T-helper 2 cell treated with Interferon-gamma antibody and Interleukin-4, amounts not matched to agents 5 μg/mL and 100 μg/mL, for 36 hours (primary cell): ENCODE measurements at places on chromosomes 12 and 14.

- DNase-seq: no peak
Observed at GRCh38 chr14:76780058-76780345, 18.7 kb downstream of the VASH1 start.

- DNase-seq: no peak
Observed at GRCh38 chr14:105076296-105076804, 11.1 kb upstream of the GPR132 start.

DNA sequence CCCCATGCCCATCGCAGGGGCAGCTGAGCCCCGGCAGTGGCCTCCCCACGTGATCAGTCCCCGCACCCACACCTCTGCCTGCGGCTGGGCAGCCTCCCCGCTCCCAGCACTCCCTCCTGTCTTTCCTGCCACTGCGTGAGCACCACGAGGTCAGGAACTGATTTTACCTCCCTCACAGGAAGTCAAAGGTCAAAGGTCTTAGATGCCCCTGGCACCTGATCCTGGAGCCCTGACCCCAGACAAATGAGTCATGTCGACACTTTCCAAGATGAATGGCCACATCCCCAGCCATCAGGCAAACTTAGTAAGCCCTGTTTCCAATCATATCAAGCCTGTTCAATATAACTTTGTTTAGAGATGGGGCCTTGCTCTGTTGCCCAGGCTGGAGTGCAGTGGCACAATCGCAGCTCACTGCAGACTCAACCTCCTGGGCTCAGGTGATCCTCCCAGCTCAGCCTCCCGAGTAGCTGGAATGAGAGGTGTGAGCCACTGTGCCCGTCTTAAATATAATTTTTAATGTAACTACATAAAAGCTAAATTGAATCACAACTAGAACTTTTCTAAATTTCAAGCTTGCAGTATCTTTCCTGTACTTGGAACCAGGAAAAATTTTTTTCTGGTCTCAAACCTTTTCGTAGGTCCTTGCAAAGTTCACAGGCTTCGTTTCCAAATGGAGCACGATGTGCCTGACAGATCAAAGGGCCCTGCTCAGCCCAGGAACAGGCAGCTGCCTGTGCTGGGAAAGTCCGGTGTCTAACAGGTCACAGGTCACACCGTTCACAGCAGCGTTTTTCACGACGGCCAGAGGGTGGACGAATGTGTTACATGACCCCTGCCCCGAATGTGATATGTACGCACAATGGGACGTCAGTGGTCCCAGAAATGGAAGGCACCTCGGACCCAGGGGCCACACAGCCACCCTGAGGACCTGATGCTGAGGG is 1.9 kb downstream of the LRCOL1 start:
- no peak for DNase-seq

GRCh38 chr14:96235426-96235825 is 20.6 kb upstream of the BDKRB1 start:
- DNase-seq: no peak

DNA sequence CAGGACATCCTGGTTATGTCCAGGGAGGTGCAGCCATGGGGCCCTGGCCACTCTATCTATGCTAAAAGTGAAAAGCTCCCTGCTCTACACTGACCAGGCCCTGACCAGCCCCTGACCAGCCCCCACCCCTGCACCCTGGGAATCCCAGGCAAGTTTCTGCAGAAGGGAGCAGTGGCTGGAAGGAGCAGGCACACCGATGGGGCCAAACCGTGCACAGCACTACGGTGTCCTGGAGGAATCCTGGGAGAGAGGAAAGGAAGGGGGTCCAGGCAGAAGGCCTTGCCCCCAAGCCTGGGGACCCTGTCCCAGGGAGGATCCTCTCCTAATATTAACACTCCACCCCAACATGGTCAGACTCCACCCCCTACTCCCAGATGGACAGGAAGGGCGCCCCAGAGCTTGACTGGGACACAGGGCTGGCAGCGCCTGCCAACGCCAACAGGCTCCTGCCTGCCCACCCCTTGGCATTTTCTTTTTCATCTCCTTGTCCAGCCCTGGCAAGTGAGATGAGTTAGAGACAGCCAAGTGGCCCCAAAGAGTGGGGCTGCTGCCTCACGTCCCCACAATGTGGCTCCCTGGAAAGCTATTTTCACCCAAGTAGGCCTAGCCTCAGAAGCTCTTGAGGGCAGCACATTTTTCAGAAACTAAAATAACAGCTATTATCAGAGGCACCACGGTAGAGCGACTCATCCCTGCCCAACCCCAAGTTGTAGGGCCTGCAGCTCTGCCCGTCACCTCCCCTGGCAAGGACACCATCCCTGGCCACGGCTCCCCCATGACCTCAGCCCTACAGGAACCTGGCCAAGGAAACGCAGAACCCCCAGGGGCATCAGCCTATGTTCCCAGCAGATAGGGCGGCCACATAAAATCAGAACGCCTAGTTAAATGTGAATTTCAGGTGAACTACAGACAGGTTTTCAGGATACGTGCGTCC is 82.6 kb downstream of the SCARB1 start:
- no peak for DNase-seq

DNA sequence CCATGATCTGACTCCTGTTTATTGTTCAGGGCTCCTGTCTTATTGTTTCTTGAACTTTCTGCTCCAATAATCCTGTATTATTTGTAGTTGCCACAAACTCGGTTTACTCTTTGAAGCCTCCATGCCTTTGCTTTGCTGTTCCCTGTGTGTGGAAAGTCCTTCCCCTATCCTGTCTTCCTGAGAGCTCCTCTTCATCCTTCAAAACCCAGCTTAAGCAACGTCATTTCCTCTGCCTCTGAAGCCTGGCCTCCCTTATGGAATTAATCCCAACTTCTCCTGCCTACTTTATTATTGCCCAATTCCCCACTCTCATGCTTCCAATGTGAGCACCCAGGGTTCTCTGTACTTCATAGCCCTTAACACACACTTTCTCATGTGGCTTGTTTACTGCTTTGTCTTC is 766.2 kb downstream of the MED13L start:
- DNase-seq: no peak

DNA sequence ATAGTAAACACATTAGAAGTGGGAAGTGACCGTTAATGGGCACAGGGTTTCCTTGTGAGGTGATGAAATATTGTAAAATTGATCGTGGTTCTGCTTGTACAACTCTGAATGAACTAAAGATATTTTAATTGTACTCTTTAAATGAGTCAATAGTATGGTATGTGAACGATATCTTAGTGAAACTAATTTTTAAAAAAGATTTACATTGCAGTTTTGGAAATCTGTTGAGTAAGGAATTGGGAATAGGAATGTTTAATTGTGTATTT is 1.7 kb downstream of the ZNF410 start:
- no peak for DNase-seq

DNA sequence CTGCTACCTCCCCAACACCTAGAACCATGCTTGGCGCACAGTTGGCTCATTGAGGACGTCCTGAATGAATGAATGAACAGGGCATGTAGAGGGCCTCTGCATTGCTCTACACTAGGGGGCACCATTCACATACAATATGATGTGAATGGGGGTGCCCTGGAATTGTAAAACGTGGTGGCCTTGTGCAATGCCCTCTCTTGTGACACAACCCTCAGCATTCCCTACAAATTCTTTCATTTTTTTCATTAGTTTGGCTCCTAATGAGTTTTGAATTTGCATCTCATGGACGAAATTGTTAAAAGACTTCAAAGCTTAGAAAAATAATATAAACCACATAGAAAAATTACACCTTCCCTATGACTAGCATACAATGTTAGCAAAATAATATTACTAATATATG is 2.3 kb upstream of the DIO2 start:
- no peak for DNase-seq

DNA sequence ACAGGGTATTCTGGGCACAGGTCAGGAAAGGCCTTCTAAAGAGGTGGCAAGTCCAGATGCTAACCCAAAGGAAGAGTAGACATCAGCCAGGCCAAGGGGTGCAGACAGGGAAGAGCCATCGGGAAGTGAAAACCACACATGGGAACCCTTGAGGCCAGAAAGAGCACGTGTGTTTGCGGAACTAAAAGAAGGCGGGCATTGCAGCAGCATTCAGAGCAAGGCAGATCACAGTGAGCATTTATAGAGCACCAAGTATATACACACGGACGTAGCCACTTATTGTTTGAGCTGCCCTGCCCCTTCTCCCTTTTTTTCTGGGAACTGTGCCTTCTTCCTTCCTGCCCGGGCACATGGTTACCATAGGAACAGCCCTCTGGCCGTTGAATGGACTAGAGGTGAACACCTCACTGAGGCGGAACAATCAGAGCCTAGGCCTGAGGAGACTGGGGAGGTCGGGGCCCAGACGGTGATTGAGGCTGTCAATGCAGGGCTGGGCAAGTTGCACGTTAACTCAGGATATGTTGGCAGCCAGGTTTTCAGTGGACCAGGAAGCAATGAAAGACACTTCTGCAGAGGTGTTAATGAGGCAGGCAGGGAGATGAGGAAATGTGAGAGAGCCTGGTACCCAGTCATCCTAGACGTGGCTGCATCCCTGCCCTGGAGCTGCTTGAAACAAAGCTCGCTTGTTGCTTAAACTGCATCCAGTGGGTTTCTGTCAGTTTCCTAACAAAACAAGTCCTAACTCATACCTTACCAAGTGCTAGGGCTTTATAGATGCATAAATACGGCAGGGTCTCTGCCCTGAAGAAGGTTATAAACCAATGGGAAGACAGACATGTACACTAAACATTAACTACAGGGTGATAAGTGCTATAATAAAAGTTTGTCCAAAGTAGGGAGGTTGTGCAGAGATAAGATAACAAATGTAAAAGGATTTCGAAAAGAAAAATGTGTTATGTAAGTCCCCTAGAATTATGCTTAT is 34.2 kb downstream of the MOAP1 start:
- no peak for DNase-seq

DNA sequence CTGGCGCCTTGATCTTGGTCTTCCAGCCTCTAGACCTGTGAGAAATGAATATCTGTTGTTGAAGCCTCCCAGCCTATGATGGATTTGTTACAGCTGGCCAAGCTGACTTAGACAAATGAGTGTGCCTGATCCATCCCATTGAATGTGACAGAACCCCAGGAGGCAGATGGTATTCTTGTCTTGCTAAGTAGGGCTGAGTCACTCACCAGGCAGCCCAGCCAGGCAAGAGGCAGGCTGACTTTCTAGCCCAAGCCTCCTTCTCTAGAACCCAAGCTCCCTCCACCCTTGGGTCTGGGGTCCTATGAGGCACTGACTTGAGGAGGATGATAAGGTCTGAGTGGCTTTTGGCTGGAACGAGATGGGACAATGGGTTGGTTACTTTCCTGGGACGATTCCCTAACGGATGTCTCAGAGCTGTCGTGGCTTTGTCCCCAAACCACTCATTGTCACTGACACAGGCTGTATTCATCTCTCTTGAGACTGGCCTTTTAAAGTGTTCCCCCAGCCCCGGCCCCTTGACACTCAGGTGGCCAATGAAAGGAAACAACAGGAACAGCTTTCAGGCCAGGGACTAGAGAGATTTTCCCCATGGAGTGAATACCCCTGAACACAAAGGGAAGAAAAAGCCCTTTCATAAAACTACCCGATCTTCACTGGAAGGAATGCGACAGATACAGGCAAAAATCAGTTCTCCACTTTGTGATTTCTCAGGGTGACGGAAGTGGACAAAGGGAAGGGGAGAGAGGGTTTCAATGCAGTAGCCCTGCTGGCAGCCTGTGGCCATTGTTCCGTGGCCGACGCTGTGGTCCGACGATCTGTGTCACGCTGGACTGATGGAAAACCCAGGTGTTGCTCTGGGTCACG is 264.2 kb downstream of the AACS start:
- DNase-seq: no peak

GRCh38 chr14:36935976-36936678 is 236.3 kb downstream of the SLC25A21 start:
- no peak for DNase-seq

- DNase-seq: no peak
Observed at GRCh38 chr12:105057174-105057573, 27.1 kb downstream of the ALDH1L2 start.

DNA sequence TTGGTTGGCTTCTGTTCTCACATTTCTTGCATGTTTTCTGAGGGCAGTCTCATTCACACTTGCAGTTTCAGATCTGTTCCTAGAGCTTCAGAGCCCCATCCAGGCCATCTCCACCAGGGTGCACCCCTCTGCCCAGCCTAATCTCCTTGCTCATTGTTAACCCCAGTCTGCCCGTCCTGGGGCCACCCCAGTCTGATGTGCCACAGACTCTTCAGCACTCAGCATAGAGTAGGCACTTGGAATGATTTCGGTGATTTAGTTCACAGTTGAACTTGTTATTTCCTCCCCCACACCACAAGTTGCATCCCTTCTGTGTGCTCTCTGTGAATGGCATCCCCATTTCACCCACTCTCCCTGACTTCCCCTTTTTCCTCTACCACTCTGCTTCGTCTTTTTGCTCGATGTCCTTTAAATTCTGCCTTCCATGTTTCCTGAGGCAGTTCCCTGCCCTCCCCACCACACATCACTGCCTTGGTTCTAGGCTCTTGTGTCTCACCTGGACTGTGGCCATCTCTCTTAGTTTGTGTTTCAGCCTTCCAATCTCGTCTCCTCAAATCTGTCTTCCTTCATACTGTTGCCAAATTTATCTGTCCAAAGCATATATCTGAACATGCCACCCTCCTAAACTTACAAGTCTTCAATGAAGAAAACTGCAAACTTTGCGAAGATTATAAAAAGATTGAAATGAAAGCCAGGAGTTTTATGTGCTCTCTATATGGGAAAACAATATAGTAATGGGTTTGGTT is 41.5 kb downstream of the ANO6 start:
- DNase-seq: no peak

DNA sequence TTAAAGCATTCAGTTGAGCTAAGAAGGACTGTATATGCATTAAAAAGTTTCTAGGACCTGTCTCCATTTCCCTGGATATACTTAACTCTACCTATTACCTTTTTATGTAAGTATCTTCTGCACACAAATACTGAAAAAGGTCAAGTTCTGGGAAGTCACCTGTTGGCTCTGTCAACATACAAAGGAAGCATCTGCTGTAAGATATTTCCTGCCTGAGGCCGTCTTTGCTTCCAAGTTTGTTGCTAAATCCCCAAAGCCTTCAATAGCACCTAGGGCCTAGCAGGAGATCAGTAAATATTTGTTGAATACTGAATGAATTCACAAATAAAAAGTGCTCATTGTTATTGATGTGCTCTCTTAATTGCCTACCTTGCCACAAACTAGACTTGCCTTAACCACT is 188.4 kb downstream of the DUSP6 start:
- no peak for DNase-seq

DNA sequence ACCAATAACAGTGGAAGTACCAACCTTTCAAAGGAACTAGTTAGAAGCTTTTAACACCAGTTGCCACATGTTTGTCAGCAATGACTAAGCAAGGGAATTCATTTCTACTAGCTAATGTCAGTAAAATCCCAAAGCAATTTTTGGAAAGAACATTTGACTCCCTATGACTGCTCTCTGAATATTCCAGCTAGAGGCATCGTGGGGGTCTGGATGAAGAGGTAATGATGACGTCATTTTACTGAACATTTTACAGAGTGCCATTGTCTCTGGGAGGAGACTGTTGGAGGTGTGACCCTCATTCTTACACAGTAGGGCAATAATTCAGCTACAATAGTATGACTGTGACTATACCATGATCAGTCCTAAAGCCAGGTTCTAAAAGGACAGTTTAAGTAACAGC is 204.8 kb downstream of the ITPR2 start:
- DNase-seq: no peak
